ENCODE measurements at places on chromosomes 16 and 17. TPM values are rescaled to one million over a fixed set of nuclear protein-coding genes. Genes with fewer than 3 reads are reported as not detected.
A peak's percentile ranks its signal among the peaks of the same experiment; 100 is the strongest.

Gene NXPH3
- total RNA-seq = not detected

- H3K36me3 ChIP-seq = peaks cover 27% of the 10 kb centered on the region
- peak overlapping the region; percentile 100 for H3K27ac ChIP-seq
- DNase-seq = no peak
Measured at GRCh38 chr17:58330997-58331814, 2.6 kb upstream of the TSPOAP1 start.

GRCh38 chr17:29495011-29495410, 71.8 kb downstream of the ABHD15 start:
- H3K4me1 ChIP-seq = peaks cover 3% of the 10 kb centered on the region
- no peaks in the 10 kb centered on the region for H3K27me3 ChIP-seq
- H3K27ac ChIP-seq = no peak overlapping the region
- DNase-seq = no peak
- H3K4me3 ChIP-seq = no peak overlapping the region

Gene ZNF213
- 3.4 TPM for total RNA-seq

DNA sequence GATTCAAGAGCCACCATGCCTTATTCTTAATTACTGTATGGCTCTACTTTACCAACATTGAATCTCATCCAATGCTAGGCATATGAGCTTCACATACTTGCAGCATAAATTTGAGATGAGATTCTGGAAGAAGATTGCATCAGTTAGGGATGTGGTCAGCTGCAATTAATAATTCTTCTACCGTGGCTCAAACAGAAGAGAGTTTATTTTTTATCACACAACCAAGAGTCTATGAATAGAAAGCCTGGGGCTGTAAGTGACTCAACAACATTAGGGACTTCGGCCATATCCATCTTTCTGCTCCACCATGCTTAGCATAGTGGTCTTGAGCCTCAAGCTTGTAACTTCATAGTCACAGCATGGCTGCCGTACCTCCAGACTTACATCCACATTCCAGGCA, 179.4 kb upstream of the IRX6 start:
- no peaks in the 10 kb centered on the region for H3K36me3 ChIP-seq
- DNase-seq = no peak
- peaks cover 5% of the 10 kb centered on the region for H3K27me3 ChIP-seq
- no peak overlapping the region for H3K27ac ChIP-seq

DNA sequence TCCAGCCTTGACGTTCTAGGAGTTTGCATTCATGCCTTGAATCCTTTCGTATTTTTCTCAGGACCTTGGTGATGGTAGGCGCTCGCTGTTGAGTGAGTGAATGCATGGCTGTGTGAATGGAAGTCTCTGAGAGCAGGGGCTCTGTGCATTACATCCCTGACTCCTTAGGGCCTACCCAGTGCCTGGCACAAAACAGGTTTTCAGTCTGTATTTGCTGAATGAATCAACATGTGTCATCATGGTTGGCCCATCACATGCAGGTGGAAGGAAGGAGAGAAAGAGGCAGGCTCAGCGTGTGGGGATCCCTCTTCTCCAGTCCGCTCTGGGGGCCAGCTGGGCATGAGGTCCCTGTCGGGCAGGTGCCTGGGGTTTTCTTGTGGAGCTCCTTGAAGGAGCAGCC, 8.7 kb downstream of the RAP1GAP2 start:
- no peak for DNase-seq
- H3K27me3 ChIP-seq = no peaks in the 10 kb centered on the region
- no peak overlapping the region for H3K27ac ChIP-seq
- H3K36me3 ChIP-seq = peaks cover 8% of the 10 kb centered on the region
- peaks cover 34% of the 10 kb centered on the region for H3K4me1 ChIP-seq

Gene IRX6
- not detected for total RNA-seq

GRCh38 chr17:63699638-63700527, at the start of gene LIMD2:
Gene LIMD2 (minus strand): TSS chr17:63700125. CDS start chr17:63699298, 827 bp downstream.
- peaks cover 56% of the 10 kb centered on the region for H3K4me1 ChIP-seq
- DNase-seq = peak; percentile 83
- H3K4me3 ChIP-seq = peak within 1 kb of the TSS; percentile 99
- peaks cover 5% of the 10 kb centered on the region for H3K36me3 ChIP-seq

- peak overlapping the region; percentile 61 for H3K4me3 ChIP-seq
- H3K4me1 ChIP-seq = peaks cover 46% of the 10 kb centered on the region
- DNase-seq = peak; percentile 61
- peaks cover 6% of the 10 kb centered on the region for H3K36me3 ChIP-seq
Measured at GRCh38 chr16:67542464-67542863, 13.8 kb downstream of the RIPOR1 start.

GRCh38 chr16:11235703-11235991, 20.4 kb downstream of the SOCS1 start:
- H3K4me1 ChIP-seq = peaks cover 49% of the 10 kb centered on the region
- no peak for DNase-seq
- H3K27me3 ChIP-seq = no peaks in the 10 kb centered on the region
- H3K36me3 ChIP-seq = no peaks in the 10 kb centered on the region
- H3K4me3 ChIP-seq = no peak overlapping the region

GRCh38 chr16:57871456-57871855, 69.2 kb upstream of the KIFC3 start:
- no peak overlapping the region for H3K27ac ChIP-seq
- no peaks in the 10 kb centered on the region for H3K36me3 ChIP-seq
- no peak for DNase-seq
- no peak overlapping the region for H3K4me3 ChIP-seq
- H3K4me1 ChIP-seq = no peaks in the 10 kb centered on the region

DNA sequence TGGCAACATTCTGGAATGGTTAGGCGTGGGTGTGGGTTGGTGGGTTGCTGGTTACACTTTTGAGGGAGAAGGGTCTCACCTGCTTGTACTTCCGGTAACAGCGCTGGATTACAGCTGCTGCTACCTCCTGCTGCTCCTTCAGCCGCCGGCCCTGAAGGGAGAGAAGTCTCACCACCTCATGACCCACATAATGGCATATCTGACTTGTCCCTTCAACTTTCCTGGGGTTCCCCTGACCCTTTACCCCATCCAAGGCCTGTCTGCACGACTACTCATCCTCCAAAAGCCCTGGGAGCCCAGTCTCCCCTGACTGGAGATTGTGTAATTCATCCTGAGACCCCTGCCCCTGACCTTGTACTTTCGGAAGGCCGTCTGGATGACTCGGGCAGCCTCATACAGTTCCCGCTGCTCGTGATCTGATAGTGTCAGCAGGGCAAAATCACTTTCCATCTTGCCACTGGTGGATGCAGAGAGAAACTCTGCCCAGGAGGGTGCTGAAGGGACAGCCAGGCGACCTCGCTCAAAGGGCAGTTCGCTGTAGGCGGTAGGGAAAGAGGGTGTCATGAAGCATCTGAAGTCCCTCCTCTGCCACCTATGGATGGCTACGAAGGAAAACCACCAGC, 2.0 kb upstream of the SPAG7 start:
- H3K4me1 ChIP-seq = peaks cover 17% of the 10 kb centered on the region
- peaks cover 5% of the 10 kb centered on the region for H3K36me3 ChIP-seq
- no peak for DNase-seq

DNA sequence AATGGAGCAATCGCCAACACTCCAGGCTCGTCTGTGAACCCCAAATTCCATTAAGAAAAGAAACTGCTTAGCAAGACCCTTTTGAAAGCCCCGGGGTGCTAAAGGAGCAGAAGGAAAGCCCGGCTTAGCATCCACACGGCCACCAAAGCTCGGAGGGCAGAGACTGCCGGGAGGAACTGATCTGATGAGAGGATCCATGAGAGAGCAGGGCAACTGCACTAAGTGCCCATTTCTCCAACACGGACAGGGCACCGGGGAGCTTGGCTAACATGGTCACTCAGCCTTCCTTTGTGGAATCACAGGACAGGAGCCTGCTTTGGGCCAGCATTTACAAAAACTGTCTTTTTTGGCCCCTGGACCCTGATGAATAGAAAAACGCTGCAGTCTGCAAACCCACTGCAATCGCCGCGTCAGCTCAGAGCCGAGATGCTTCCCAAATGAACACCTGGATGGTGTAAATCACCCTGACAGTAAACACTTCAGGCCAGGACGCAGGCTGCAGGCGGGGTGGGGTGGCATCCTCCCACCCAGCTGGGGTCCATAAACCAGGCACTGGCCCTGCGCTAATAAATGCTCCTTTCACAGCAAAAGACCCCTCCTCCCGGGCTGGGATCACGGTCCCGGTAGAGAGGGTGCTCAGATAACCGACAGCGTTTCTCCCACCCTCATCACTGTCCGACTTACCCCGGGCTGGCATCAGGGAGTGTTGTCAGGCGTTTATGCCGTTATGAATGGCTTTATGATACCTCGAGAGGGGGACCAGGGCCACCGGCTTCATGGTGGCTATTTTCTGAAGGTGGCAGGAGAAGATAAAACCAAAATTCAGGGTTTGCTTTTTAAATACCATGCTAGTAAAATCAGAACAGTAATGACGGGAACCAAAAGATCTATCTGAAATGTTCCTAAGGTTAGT, 299.5 kb downstream of the IRF8 start:
- no peaks in the 10 kb centered on the region for H3K36me3 ChIP-seq
- no peak overlapping the region for H3K27ac ChIP-seq
- peaks cover 2% of the 10 kb centered on the region for H3K4me1 ChIP-seq
- no peak for DNase-seq

Gene NGFR
- 0.52 TPM for total RNA-seq

- no peak overlapping the region for H3K4me3 ChIP-seq
- DNase-seq = no peak
- H3K4me1 ChIP-seq = no peaks in the 10 kb centered on the region
- H3K27ac ChIP-seq = no peak overlapping the region
- H3K27me3 ChIP-seq = no peaks in the 10 kb centered on the region
Measured at GRCh38 chr17:4515501-4515900, 16.8 kb downstream of the SPNS2 start.

- no peak for DNase-seq
- H3K36me3 ChIP-seq = peaks cover 7% of the 10 kb centered on the region
- H3K4me3 ChIP-seq = no peak overlapping the region
Measured at GRCh38 chr17:36808180-36808661, 129.1 kb upstream of the LHX1 start.

GRCh38 chr16:10067406-10067805, 114.8 kb downstream of the GRIN2A start:
- no peaks in the 10 kb centered on the region for H3K36me3 ChIP-seq
- H3K27ac ChIP-seq = no peak overlapping the region
- H3K27me3 ChIP-seq = peaks cover 6% of the 10 kb centered on the region
- H3K4me3 ChIP-seq = no peak overlapping the region

DNA sequence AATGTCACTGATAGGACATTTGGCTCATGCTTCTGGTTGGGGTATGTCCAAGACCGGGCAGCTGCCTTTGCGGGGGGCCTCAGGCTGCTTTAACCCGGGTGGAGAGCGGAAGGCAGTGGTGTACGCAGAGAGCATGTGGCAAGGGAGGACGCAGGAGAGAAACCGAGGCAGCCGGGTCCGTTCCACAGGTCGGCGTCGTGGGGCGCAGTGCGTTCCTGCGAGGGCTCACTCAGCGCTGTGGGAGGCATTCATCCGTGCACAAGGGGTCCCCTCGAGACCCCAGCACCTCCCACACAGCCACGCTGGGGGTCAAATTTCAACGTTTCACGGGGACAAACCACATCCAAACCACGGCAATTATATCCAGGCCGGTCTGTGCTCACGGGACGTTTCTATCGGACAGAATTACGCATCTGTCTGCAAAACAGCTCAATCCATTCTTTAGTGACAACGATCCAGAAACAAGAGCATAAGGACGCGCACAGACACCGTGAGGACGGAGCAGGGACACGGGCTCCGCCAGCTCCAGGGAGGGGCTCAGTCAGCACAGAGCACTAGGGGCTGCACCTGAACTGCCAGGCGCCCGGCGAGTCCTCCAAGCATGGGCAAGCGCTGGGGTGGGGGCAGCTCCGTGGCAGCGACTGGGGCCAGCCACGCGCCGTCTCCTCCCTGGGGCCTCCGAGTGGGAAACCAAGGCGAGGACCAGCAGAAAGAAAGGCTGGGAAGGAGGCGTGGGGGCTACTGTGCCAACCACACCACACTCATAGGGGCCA, 108.4 kb upstream of the METRNL start:
- DNase-seq = no peak
- H3K4me3 ChIP-seq = peak overlapping the region; percentile 0
- no peaks in the 10 kb centered on the region for H3K27me3 ChIP-seq
- peaks cover 2% of the 10 kb centered on the region for H3K4me1 ChIP-seq
- no peaks in the 10 kb centered on the region for H3K36me3 ChIP-seq

DNA sequence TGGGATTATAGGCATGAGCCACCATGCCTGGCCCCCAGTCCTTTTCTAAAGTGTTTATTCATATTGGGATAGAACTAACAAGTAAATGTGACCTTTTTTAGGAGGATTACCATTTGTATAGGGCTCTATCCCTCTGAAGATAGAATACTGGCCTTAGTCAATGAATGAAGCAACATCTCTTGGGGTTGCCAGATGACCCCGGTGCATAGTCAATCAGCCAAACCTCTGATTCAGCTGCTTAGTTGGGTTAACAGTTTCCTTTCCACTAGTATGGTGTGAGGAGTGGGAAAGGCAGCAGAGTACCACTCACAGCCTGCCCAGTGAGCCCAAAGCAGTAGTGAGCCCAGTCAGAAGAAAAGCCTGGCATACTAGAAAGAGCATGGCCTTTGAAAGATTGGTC, 94.6 kb upstream of the TBX2 start:
- no peak overlapping the region for H3K4me3 ChIP-seq
- H3K27me3 ChIP-seq = no peaks in the 10 kb centered on the region
- H3K4me1 ChIP-seq = no peaks in the 10 kb centered on the region
- no peak overlapping the region for H3K27ac ChIP-seq
- no peak for DNase-seq

DNA sequence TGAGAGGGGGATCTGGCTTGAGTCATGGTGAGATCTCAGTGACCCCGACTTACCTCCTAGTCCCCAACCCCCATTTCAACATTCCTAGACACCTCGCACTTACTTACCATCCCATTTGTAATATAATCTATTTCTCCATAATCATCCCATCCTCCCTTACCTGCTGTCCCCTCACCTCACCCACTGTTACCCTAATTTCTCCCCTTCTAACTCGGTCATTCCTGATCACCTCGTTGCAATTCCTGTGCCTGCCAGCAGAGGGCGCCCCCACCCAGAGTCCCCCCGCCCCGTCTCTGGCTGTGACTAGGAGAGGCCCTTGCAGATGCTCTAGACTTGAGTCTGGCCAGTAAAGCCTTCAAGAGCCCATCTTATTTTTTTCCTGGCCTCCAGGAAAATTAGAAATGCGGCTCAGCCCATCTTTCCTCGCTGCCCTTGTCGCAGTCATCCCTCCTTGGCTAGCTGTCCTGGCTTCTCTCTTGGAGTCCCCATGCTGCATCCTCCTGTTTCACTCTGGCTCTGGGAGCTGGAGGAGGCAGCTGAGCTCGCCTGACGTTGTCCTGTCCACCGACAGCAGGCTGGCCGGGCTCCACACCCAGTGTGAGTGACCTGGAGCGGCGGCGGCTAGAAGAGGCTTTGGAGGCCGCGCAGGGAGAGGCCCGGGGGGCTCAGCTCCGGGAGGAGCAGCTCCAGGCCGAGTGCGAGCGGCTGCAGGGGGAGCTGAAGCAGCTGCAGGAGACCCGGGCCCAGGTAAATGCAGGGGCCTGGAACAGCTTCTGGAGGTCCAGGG, 5.0 kb downstream of the TBKBP1 start:
- no peaks in the 10 kb centered on the region for H3K36me3 ChIP-seq
- H3K27me3 ChIP-seq = no peaks in the 10 kb centered on the region
- DNase-seq = peak; percentile 60
- peaks cover 31% of the 10 kb centered on the region for H3K4me1 ChIP-seq
- no peak overlapping the region for H3K4me3 ChIP-seq

GRCh38 chr17:79262624-79263023, 188.0 kb downstream of the ENGASE start:
- no peak for DNase-seq
- H3K27me3 ChIP-seq = peaks cover 16% of the 10 kb centered on the region
- H3K36me3 ChIP-seq = no peaks in the 10 kb centered on the region
- no peaks in the 10 kb centered on the region for H3K4me1 ChIP-seq
- H3K4me3 ChIP-seq = no peak overlapping the region
